Fibroblast of the conjunctiva (primary cell): ENCODE measurements at places on chromosomes 11 and 22.

DNA sequence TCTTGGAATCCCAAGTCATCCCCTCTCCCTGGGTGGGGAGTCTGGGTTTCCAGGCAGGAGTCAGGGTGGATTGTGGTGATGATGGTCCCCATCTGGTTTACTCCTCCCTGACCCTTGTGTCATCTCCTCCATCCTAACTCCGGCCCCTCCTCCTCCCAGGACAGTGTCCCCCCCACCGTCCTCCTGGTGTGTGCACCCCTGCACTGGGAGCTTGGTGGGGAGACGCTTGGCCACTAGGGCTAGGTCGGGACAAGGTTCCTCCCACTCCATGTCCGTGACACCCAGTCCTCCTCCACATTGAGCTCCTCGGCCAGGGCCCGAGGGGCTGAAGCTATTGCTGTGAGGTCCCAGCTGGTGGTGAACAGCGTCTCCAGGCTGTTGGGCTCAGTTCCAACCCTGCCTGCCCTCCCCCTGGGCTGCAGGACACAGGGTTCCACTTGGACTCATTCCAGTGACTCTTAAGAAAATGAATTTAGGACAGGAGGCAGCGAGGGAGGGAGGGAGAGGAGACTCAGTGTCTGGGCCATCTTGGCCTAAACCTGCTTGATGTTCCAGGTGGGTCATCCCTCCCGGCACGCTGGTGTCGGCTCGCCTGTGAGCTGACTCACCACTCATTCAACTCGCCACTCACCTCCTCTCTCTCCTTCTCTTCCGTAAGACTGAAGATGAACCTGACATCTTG lies 433.2 kb downstream of the TBC1D22A start:
- DNase-seq, result no peak

DNA sequence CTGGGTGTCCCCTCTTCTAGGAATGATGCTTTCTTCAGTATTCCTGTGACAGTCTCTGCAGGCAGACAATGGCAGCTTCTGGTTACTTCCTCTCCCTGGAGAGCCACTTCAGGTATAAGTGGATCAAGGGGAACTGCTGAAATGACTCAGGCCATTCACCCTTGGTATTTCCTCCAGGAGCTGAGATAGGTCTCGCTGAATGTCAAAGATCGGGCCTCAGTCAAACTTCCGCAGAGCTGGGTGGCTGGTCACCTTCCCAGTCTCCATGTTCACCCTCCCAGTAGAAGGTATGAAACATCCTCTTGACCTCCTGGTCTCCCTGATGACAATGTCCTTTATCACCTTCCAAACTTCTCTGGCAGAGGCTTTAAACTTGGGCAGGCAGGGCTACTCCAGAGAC lies 1.8 kb upstream of the ANKK1 start:
- DNase-seq, result no peak

GRCh38 chr22:19719488-19720021 lies 3.8 kb upstream of the GP1BB start:
- no peak for DNase-seq

GRCh38 chr11:36130401-36130800 lies 158.8 kb downstream of the COMMD9 start:
- DNase-seq, result no peak

GRCh38 chr11:87453531-87454089 lies 415.9 kb downstream of the TMEM135 start:
- no peak for DNase-seq

GRCh38 chr22:36977401-36977861 lies 41.8 kb downstream of the TST start:
- DNase-seq, result no peak

DNA sequence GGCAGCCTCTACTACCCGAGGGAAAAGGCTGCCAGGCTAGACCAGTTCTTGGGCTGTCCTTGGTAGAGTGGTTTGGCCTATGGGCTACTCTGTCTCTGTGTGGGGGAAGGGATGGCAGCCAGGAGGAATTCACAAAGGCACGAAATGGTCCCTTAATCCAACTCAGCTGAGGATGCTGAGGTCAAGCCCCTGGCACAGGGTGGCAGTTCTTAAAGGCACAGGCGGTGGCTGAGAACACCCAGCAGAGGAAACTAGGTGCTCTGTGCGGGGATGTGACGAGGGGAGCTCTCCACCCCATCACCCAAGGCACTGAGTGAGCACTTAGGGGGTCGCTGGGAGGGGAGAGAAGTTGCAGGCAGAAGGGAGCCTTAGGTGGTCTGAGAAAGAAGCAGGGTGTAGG lies at the start of gene MFRP:
MFRP (minus strand) TSS at position 101 of the 400 bp plus-strand sequence. CDS start 192 bp downstream, outside the sequence.
- DNase-seq, result no peak

- DNase-seq, result no peak
These were observed 92.3 kb downstream of the GAB2 start for GRCh38 chr11:78325274-78325781.

DNA sequence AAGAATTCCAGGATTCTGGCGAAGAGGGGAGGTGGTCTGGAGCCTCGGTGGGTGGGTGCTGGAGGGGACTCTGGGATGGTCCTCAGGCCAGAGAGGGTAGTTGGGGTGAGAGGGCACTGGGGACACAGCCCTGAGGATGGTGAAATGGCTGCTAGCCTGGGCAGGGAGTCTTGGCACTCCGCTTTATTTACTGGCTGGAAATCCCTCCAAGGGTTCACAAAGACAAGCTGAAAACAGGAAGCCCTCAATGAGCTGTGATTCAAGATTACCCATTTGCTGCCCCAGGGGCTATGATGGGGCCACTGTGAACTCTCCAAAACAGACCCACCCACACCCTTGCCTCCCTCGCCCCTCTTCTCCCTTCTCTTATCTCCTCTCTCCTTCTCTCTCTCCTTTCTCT lies 71.9 kb downstream of the FBXO7 start:
- no peak for DNase-seq
